ENCODE measurements at places on chromosomes 11 and 22.

GRCh38 chr11:103112364-103112763 lies 3.1 kb downstream of the DYNC2H1 start:
- no peak for DNase-seq

DNA sequence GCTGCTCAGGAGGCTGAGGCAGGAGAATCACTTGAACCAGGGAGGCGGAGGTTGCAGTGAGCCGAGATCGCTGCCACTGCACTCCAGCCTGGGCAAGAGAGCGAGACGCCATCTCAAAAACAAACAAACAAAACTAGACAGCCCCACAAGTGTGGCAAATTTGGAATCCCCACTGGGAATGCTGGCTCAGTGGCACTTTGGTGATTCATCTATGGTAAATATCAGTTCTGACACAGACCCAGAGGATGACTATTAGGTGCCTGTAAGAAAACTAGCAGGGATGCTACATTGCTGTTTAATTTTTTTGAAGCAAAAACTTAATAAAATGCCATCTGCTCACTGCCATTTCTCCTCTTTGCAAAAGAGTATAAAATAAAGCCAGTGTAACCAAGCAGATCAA lies 107.9 kb downstream of the NAT10 start:
- no peak for DNase-seq

GRCh38 chr22:24975125-24975640 lies 22.7 kb downstream of the KIAA1671 start:
- DNase-seq: no peak

GRCh38 chr11:39932966-39933365 lies 1526.5 kb downstream of the LRRC4C start:
- DNase-seq: no peak

DNA sequence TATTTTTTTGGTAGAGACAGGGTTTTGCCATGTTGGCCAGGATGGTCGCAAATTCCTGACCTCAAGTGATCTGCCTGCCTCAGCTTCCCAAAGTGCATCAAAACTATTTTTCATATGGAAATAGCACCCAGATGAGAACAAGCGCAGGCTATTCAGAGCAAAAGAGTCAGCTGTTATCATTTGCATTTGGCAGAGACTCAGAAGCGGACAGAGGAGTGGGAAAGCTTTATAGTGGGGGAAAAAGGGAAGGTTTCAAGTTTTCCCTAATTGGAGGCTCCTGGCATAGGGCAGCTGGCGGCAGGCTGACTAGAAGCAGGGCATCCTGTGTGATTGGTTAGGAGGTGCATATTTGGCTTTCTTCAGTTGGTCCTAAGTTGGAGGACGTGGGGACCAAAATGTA lies 20.2 kb downstream of the ATG13 start:
- DNase-seq: no peak

DNA sequence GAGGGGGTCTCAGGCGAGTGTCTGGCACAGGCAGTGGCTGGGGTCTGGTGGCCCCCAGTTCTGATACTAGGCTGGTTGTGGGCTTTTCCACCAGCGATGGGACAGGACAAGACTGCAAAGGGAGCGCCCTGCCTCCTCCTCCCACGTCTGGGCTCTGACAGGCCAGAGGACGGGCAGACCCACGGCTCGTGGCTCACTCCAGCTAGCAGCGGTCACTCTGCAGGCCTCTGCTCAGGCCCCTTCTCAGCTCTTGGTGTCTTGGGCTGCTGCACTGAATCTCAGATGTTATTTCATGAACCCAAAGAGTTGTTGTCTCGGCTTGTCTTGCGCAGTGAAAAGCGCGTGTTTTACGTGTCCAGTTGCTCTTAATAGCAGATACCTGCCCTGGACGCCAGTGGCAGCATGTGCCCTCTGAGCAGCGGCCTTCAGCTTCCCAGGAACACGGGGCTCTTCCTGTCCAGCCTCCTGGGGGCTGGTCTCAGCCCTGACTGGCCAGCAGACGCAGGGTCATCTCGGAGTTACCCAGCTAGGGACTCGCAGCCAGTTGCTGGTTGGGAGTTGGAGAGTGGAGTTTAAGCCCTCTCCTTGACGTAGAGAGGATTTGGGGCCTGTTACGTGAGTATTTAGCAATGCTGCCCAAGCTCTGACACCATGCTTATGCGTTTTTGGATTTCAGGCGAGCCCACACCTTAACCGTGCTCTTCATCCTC lies 9.6 kb downstream of the PTDSS2 start:
- no peak for DNase-seq

- DNase-seq: no peak
Observed at GRCh38 chr22:42772647-42773046, 52.0 kb upstream of the A4GALT start.

DNA sequence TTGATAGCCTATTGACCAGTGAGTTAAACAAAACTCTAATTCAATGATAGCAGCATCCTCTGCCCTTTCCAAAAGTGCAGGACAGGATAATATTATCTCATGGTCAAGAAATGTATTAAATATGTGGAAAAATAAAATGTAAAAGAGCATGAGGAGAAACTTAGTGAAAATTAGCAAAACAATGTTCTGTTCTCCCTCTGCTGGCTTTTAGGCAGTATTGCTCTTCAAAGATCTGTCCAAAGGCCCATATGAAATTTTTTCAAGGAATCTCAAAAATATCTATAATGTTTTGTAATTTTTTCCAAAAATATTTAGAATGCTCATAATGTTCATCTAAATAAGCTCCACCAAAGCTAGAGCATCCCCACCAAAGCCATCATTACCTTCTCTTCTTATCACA lies 8.3 kb upstream of the ARL14EP start:
- no peak for DNase-seq

DNA sequence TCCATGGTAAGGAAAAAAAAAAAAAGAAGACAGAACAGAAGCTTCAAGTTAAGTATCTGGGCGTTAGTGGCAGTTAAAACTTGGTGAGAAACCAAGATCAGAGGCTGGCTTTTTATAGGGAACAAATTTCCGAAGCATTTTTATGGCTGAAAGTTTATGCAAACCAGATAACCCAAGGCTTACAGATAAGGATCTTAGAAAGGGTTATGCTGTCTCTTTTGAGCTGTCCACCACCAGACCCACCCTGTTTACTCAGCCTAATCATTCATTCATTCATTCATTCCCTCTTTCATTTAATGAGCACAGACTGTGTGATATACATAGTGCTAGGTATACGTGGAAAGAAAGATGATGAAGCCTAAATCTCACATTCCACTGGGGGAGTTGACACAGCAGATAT lies 89.5 kb downstream of the ME3 start:
- no peak for DNase-seq

DNA sequence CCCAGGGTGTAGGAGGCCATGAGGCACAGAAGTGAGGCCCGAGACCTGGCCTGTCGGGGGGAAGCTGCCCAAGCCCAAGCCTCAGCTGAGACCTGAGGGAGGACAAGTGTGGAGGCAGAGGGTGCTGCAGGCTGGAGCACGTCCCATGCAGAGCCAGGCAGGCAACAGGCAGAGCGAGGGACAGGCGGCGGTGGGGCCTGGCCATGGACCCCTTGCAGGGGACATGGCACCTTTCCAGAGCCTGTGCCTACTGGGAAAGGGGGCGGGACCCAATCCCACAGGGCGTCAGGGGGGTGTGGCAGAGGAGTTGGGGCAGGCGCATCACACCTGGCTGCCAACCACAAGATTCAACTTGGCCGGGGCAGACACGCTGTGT lies 4.3 kb downstream of the TNNI2 start:
- DNase-seq: no peak

- no peak for DNase-seq
Observed at GRCh38 chr11:86624366-86624765, 48.0 kb downstream of the ME3 start.

DNA sequence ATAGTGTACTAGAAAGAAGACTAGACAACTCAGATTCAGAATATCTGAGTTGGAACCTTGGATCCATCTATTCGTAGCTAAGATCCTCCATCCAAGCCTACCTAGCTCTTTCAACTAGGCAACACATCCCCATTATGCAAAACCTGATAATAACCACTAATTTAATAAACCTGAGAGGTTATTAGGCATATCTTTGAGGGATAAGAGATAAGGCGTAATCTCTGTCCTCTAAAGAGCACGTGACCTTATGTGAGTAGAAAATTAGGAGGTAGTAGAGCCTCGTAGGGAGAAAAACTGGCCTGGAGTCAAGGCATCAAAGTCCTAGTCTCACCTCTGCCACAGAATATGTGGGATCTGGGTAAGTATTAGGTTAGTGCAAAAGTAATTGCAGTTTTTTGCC lies 87.8 kb downstream of the FAM168A start:
- no peak for DNase-seq

DNA sequence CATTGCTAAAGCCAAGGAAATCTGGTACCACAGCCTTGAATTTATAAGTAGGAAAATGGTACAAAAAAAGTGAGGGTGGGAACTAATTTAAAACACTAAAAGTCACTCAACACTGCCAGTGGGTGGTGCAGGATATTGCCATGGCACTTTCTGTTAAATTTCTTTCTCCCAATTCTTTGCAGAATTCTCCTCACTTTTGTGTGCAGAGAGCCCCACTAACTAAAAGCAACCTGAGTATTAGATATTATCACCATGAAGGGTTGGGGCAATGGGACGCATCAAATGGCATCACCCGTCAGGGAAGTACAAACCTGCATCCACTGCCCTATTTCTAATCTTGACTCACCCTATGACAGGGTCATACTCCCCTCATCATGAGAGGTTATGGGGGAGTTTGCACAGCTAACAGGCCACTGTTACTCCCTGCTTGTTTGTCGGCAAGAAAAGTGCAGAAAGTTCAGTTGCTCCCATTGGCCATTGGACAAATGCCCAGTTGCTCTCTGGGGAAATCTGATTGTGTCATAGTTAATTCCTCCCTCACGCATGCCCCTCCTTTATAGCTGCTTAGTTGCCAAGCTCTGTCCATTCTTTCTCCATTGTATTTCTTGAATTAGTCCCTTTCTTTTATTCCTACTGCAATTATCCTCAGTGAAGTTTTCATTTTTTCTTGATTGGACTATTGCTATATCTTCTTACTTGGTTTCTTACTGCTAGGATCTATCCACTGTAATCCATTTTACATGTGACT lies 93.8 kb upstream of the BLID start:
- DNase-seq: no peak

- DNase-seq: no peak
Observed at GRCh38 chr11:120739780-120740179, 228.2 kb downstream of the GRIK4 start.

GRCh38 chr11:28524098-28524497 lies 415.9 kb downstream of the METTL15 start:
- no peak for DNase-seq

DNA sequence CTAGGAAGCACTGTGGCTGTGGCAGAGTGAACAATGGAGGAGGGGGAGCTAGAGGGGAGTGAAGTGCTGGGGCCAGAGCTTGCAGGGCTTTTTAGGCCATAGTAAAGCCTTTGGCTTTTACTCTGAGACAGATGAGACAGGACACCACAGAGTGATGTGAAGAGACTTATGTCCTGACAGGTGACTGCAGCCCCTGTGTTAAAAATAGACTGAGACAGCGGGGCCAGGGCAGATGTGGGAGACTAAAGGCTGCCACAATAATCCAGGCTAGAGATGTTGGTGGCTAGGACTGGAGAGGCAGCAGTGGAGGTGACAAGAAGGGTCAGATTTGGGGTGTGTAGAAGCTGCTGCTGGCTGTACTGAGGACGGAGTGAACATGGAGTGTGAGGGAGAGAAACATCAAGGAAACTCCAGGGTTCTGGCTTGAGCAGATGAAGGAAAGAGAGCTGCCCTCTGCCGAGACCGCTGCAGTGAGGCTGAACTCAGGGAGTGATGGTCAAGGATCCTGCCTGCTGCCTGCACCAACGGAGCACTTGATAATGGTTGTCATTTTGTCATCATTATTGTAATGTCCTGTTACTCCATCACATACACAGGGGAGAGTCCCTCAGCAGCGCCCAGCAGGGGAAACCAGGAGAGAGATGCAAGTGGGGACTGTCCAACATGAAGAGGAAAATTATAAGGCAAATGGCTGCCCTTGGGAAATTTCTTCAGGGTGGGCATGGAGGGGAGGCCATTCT lies 27.4 kb downstream of the SLC43A1 start:
- no peak for DNase-seq

DNA sequence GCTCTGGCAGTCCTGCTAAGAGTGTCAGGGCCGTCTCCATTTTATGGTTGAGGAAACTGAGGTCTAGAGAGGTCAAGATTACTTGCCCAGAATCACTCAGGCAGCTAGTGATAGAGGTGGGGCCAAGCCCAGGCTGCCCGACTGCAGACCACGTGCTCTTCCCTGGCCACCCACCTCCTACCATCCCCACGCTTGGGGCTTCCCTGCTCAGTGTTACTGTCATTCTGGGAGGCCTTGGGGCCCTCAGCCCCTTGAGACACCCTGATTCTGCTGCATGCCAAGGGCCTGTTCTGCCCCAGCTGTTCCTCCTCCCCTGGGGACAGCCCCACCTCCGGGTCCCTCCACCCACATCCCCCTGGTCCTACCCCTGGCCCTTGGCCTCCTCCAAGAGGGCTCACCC lies 17.2 kb upstream of the TAB1 start:
- no peak for DNase-seq

DNA sequence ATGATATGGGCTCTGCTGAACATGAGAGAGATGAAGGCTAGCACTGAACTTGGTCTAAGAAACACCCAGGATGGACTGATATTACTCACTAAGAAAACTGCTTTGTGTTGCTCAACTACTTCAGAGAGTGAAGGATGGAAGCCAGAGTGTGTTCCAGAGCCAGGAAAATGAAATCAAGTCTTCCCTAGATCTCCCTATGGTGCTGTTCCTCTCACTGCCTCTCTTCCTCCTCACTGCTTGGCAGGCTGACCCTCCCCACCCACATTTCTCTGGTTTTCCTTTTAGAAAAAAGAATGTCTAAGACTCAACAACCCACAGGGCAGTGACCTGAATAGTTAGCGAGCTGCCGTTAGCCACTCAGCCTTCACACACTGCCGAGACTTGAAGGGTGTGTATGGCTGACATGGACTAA lies 65.6 kb downstream of the CCDC81 start:
- DNase-seq: no peak

GRCh38 chr11:37721485-37721884 lies 1123.4 kb upstream of the RAG2 start:
- no peak for DNase-seq

DNA sequence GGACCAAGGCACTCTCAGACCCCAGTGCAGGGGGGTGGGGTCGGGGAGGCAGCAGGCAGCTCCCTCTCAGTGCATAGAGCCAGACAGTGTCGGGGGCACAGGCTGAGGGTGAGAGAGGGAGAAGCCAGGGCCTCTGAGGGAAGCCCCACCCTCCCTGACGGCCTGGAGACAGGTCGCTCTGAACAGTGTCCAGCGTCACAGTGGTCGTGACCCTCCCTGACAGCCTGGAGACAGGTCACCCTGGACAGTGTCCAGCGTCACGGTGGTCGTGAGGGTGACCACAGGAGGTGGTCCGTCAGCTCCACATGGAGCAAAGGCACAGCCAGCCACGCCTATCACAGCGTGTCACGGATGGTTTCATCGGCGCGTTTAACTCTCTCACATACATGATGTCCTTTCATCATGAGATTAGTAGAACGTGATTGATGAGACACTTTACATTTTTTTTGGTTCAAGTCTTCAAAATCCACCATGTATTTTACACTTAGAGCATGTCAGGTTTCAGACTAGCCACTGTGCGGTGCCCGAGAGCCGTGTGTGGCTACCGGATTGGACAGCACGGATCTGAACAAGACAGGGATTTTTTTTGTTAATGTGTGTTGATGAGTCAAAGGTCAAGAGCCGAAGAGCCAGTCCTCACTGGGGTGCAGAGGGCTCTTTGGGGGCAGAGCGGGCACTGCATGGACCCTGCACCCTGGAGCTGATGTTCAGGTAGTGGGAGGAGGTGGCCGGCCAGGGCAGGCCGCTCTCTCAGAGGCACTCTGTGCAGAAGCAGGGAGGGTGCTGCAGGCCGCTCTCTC lies 23.9 kb upstream of the PANX2 start:
- DNase-seq: no peak

GRCh38 chr11:72724021-72724551 lies 28.1 kb downstream of the ARAP1 start:
- DNase-seq: no peak

- DNase-seq: no peak
Observed at GRCh38 chr22:39239561-39240423, 5.0 kb downstream of the PDGFB start.
